AG09319 (cell line): ENCODE measurements at places on chromosomes 6 and 20.

DNA sequence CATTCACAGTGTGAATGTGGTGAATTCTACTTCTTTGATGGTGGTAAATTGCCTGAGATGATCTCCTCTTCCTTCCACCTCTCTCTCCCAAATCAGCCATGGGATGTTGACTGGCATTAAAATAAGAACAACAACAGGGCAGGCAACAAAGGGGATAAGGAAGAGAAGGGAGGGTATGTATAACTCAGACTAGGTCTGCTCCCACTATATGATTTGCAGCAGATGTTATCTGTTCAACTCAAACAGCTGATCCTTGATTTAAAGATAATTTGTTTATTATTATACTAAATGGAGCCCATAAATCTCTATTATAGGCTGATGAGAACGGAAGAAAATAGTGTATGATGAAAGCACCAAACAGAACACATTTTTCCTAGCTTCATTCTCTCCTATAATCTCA is 262.0 kb downstream of the BTBD3 start:
- no peak for DNase-seq

DNA sequence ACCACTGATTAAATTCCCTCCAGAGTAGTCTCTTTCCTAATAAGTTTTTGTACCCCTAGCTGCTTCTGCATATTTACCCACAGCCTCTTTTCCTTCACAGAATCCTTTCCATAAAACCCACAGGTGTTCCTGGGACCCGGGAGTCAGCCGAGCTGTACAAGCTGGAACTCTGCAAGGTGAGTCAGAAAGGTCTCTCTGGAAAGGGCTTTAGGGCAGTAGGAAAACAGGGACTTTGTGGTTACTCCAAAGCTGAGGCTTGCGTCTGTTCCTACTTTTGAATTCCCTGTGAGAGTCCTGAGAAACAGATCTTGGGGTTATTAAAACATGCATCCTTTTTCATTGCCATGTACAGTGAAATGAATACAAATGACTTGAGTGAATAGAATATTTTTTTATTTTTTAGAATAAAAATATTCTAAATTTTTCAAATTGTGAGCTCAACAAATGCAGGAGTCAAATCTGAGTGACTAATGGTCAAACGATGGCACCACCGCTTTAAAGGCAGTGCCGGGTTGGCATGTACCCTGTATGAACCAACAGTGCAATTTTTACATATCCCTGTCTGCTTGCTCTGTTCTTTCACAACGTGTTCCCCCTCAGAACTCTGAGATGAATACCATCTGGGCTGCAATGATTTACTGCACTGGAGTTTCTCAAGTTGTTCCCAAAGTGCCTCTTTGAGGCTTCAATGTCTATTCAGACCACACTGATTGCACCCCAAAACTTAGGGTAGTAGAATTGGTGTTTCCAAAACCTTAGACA is 78.4 kb downstream of the GFRAL start:
- DNase-seq, result no peak

DNA sequence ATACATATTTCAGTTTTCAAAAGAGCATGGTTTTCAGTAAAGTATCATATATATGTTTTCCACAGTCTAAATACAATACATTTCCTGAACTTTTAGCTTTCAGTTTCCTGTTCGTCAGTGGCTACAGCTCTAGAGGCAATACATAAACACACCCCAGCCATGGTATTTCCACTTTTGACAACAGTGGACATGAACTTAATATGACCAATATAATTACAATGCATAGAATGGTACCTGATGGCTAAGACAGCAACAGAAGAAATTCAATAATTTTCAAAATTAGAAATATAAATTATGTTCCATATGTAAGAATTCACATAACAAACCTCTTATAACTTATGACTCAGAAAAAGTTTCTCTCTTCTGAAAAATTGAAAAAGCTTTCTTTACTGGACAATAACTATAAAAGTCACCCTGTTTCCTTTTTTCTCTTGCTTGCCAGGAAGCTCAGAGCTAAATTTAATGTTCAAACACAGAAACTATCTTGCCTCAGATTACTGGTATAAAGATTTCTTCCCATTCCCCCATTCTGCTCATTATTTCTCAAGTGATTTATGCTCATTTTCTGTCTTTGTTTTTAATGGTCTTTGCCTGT is 19.2 kb downstream of the FKBP5 start:
- no peak for DNase-seq

- DNase-seq, result no peak
These were observed 155.1 kb downstream of the DTNBP1 start for GRCh38 chr6:15507746-15508145.

- no peak for DNase-seq
These were observed 341.6 kb upstream of the JAG1 start for GRCh38 chr20:11015440-11015839.

GRCh38 chr6:100998111-100998510 is 117.0 kb upstream of the ASCC3 start:
- no peak for DNase-seq

DNA sequence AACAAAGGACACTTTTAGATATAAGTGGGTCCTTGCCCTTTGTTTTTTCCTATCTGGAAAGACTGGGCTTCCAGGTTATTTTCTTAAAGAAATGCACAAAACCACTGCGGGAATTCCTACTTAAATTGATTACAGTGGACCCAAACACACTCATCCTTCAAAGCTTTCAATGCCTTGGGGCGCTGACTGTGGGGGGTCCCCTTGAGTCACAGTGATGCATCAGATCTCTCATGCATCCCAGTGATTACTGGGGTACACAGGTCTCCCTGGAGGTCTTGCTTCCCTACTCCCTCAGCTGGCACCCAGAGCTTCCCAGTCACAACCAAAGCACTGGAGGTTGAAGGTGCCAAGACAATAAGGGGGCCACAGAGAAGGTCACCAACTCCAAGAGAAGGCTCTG is 20.7 kb downstream of the ABHD12 start:
- no peak for DNase-seq

GRCh38 chr6:34052918-34053608 is 92.8 kb downstream of the GRM4 start:
- DNase-seq, result no peak

- DNase-seq, result no peak
These were observed 9.7 kb upstream of the CEP43 start for GRCh38 chr6:166989427-166990032.

DNA sequence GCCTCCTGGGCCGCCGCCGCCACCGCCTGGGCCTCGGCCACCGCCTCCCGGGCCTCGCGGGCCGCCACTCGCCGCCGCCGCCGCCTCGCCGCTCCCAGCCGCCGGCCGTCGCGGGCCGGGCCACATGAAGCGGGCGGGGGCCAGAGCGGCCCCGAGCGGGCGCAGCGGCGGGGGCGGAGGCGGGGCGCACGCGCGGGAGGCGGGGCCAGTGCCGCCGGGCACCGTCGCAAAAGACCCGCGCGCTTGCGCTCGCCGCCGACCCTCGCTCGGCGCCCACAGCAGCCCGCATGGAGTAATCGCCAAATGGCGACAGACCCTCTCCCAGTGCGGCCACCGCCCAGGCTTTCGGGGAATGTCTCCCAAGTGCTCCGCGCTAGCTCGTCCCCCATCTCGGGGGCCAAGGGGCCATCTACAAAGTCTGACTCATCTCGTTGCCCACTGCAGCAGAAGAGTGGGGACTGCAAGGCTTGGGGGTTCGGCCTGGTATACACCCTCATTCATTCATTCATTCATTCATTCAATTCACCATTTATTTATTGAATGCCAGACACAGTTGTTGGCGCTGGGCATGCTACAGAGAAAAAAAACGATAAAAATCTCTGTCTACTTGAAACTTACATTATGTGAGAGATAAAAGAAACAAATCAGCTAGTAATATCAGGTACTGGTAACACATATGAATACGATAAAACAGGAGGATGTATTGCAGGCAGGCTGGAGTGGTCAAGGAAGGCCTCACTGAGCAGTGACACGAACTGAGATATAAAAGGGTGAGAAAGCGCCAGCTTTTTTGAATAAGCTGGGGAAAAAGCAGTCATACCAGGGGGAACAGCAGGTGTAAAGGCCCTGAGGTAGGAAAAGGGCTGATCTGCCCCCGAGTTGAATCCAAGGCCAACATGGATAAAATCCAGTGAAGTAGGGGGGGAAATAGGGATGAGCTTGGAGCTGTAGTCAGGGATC is at the start of gene B4GALT5:
TSS of gene B4GALT5 (minus strand) at position 126 of the 960 bp plus-strand sequence. CDS start 188 bp downstream, outside the sequence.
- DNase-seq, result peak; percentile 38

GRCh38 chr20:34938466-34939163 is 17.0 kb downstream of the GSS start:
- DNase-seq, result no peak

DNA sequence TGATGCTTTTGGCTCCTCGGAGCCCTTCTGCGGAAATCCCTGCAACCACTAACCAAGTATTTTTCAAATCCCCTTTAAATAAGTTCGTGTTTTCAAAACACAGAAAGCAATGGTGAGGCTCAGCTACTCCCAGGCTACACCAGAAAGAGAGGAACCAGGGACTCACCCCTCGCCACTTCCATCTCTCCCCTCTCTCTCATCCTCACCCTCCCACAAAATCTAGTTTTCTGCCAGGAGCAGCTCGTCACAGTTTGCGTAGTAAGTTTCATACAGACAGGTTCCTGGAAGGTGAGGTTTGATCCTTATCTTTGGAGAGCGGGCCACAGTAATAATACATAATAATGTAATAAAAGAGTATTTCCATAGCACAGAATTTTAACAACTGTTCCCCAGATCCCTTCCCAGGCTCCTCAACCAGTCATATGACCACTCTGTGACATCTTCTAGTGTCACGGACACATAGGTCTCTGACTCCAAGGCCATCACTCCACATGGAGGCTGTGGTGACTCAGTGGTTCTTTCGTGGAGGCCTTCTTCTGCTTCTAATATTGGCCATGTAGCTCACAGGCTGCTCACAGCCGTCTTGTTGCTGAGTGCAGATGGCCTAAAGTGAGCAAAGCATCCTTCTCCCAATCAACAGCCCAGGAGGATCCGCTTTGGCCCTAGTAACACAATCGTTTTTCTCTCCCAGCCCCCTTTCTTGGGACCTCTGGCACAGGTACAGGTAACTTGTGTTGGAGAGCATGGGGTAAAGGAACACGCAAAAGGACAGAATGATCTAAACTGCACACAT is 295.7 kb downstream of the CDC5L start:
- no peak for DNase-seq

DNA sequence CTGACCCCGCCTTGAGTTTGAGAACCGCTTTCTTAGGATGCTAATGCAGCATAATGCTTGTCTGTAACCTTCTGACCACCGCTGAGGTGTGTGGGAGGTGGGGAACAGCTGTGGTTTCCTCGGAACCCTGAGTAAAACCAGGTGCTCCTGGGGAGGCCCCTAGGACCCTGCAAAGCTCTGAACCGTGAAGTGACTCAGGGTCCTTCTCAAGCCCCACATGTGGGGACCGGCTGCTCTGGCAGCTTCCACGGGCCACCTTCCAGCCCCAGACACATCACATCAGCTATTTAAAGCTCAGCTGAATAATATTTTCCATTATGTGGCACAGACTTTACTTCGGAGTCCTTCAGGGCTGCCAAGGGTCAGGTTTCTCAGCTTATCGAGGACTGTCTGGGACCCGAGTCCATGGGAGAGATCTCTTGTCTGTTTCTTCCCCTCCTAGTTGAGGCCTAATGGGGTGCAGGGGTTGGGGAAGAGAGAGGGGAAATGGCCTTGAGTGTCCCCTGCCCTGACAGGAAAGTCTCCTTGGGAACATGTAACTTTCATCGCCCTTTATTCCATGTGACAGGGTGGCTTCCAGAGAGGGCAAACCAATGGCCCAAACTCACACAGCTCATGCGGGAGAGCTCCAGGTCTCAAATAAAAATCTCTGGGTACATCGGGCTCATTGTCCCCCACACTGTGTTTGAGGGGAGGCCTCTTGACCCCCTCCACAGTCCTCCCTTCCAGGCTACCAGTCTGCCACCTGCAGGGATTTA is 186.1 kb upstream of the SLC24A3 start:
- no peak for DNase-seq

DNA sequence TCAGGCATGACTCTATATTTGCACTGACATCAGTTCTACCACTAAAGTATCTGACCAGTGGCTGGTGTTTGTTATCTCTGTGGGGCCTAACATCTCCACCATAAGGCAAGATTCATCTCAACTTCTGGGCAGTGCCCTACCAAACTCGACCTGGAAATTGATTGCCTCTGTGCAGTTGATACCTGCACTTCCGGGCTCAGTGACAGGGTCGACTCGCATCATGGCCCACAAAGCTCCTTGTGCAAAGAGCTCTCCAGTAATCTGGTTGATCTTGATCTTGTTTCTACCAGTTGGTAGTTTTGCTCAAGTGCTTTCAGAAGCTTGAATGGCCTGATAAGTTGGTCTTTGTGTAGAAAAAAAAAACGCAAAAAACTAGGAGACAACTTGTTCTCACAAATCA is 501.1 kb upstream of the JAG1 start:
- no peak for DNase-seq

DNA sequence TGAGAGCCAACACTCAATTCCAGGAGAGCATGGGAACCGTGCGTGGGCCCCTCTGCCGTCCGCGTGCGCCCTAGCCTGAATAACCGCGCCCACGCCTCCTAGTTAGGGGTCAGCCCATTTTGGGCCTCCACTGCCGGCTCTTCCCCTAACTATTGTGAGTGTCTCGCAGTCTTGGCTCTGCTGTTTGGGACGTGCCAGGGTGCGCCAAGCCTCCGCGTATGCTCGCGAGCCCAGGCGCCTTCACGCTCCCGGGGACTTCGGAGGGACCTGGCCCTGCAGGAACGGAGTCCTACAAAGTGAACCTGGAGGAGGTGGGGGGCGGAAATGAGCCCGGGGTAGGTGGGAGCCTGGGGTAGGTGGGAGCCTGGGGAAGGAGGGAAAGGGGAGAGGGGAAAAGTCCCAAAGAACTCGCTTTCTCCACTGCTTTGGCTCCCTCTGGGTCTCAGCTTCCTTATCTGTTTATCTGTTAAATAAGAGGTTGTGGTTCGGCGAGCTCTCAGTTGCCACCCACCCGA is 873 bp upstream of the GCM2 start:
- no peak for DNase-seq

DNA sequence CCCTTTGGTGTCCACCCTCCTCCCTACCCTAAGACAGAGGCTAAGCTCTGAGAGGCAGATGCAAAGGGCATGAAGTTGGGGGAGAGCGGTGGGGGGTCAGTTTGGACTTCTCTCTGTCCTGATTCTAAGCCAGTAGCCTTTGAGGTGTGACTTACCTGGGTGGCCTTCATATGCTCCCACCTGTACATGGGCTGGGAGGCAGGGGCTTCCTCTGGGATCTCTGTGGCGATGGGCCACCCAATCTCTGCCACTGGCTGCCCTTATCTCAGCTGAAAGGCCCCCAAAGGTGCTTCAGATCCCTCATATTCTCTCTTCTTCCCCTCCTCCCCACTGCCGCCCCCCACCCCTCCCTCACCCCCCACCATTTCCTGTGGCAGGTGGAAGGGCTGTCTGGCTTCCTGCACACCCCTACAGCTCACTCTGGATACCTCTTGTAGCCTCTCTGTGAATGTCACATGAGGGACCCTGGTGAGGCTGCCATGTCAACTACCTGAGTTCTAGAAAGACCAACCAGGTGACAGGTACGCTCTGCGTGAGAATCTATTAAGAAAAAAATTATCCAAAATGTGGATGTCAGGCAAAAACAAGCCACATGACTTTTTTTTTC is 34.0 kb downstream of the PNLDC1 start:
- no peak for DNase-seq

DNA sequence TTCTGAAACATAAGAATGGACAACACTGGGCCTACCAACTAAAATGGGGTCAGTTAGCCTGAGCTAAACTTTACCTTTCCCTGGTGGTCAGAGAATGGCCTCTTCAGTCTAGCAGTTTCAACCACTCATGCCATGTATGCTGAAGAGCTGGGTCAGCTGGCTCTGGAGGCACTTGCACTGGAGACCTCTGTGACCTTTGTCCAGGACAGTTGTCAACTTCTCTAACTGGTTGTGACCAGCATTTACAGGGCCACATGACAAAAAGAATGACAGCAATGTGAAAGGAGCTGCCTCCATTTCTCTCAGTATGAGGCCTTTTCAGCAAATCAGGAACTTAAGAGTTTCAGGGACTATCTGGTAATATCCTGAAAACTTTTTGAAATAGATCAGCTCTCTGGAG is 59.9 kb upstream of the TMEM30A start:
- DNase-seq, result no peak
